RWPE2 (cell line): ENCODE measurements at places on chromosomes 2 and 18.

GRCh38 chr2:138365581-138365980 lies 136.0 kb upstream of the SPOPL start:
- no peak for DNase-seq

- no peak for DNase-seq
Measured at GRCh38 chr2:224934526-224935188, 107.6 kb downstream of the DOCK10 start.

GRCh38 chr2:2823061-2823753 lies 492.1 kb upstream of the MYT1L start:
- no peak for DNase-seq

- DNase-seq: no peak
Measured at GRCh38 chr2:28071221-28071620, 180.7 kb downstream of the BABAM2 start.

- DNase-seq: no peak
Measured at GRCh38 chr2:173862612-173863217, 102.5 kb downstream of the SP3 start.

DNA sequence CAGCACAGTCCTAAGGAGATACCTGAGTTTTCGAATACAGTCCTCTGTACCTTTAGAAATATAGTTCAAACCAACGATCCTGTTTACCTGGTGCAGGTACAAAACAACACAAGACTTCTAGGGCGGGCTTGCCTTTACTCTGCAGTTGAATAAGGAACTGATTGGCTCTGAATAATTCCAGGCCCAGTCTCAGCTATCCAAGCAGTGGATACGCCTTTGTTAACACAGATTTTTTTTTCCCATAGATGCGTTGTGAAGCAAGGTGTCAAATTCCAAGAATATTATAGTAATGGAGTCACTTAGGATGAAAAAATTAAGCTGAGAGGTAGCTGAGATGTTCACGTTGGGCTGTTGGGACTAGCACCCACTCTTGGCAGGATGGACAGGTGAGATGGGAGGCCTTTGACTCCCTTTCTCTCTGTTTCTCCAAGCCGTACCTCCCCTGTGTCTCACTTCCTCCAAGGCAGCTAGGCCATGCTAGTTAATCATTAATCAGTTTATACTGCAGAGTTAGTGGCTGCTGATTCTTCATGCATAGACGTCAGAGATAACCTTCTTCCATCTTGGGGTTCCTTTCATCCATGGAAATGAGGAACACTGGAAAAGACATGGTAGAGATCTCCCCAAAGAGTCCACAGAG lies 380.8 kb upstream of the ACVR2A start:
- DNase-seq: no peak

GRCh38 chr2:40369267-40370006 lies 82.5 kb downstream of the SLC8A1 start:
- DNase-seq: no peak
